ENCODE measurements at places on chromosomes 16 and 17.

- DNase-seq = no peak
Measured at GRCh38 chr16:48961546-48961945, 320.1 kb downstream of the CBLN1 start.

GRCh38 chr16:86814256-86814655, 235.9 kb downstream of the FOXL1 start:
- no peak for DNase-seq

DNA sequence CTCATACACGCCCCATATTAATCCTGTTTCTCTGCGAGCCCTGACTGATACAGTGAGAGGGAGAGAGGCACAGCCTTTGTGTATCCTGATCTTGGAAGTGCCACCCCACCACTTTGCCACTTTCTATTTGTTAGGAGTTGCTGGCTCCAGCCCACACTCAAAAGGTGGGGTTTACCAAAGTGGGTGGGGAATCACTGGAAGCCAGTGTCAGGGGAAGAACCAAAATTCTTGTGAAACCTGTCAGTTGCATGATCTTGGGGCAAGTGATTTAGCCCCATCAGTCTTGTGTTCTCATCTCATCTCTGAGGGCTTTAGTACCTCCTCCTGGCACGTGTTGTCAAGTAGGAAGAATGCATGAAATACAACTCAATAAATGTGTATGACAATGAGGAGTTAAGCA, 119.5 kb downstream of the SOX9 start:
- no peak for DNase-seq

GRCh38 chr16:3383045-3383448, 17.8 kb downstream of the ZSCAN32 start:
- DNase-seq = no peak

DNA sequence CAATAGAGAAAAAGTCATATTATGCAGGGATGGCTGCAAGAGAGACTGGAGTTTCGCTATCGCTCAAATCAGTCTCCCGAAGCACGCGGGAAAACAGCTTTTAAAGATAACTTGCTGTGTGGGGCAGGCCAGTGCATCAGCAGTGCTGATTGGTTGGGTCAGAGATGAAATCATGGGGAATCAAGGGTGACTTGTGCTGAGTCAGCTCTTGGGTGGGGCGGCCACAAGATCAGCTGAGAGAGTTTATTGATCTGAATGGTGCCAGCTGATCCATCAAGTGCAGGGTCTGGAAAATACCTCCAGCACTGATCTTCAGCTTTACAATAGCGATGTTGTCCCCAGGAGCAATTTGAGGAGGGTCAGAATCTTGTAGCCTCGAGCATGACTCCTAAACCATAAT, 430.5 kb downstream of the RBFOX1 start:
- no peak for DNase-seq

- DNase-seq = no peak
Measured at GRCh38 chr17:48589831-48590606, at the start of gene HOXB3. HOXB3 (minus strand) TSS chr17:48590241; CDS start chr17:48552474, 37,767 bp downstream.

- DNase-seq = no peak
Measured at GRCh38 chr16:8814095-8814806, 16.6 kb downstream of the PMM2 start.

DNA sequence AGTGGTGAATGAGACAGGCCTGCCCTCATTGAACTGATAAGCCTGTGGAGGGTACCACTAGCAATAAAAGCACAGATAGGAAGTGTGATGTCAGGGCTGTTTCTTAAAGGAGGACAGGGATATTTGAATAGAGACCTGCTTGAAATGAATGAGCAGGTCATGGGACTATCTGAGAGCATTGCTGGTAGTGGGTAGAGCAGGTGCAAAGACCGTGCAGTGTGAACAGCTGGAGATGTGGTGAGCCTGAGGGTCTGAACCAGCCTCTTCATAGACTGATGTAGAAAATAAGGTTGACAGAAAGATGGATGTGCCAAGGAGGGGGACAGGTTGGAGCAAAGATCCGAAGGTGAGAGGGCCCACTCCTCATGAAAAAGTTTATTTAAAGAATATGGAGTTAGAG, 2.4 kb downstream of the NUP93 start:
- no peak for DNase-seq

DNA sequence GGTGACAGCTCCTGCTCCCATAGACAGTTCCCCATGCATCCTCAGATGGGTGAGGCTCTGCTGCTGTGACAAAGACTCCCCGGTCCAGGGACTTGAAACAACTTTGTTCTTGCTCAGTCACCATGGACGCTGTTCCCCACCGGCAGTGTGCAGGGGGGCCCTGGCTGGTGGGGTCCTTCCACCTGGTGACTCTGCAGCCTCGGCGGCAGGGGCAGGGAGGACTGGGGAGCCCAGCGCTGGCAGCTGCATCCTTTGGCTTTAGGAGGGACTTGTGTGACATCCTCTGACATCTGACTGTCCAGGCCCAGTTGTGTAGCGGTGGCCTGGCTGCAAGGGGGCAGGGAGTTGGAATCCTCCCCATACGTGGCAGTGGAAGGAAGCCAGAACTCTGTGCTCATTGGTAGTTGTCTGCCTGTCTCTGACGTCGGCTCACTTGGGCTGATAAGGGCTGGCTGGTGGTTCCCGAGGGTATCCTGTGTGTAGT, 107.3 kb downstream of the CMIP start:
- no peak for DNase-seq

GRCh38 chr16:66095676-66096075, 270.8 kb upstream of the CDH5 start:
- no peak for DNase-seq

- peak; percentile 71 for DNase-seq
Measured at GRCh38 chr17:39667945-39668924, at the start of gene PNMT. PNMT (plus strand) TSS chr17:39668453; CDS start chr17:39668476, 23 bp downstream.

DNA sequence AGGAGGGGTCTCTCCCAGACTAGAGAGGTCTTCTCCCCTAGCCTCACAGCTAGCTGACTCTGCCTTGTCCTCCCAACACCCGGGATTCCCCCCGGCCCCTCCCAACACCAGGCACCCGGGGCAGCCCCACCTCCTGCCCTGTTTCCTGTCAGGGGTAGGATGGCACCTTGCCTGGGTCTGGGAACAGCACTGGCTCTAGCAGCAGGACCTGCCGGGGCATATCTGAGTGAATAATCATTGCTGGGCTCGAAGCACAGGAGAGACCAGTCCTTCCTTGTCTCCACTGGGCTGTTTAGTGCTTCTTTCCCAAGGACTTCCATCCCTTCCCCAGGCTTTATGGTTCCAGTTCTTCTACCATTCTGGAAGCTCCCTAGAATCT, 25.7 kb downstream of the MINK1 start:
- no peak for DNase-seq
